ENCODE measurements at places on chromosomes 12 and 14. TPM values are rescaled to one million over a fixed set of nuclear protein-coding genes. Genes with fewer than 3 reads are reported as not detected.

DAAM1 gene
- 46.7 TPM for total RNA-seq

GRCh38 chr12:53267306-53267998, 647 bp upstream of the ESPL1 start:
- DNase-seq = no peak

DNA sequence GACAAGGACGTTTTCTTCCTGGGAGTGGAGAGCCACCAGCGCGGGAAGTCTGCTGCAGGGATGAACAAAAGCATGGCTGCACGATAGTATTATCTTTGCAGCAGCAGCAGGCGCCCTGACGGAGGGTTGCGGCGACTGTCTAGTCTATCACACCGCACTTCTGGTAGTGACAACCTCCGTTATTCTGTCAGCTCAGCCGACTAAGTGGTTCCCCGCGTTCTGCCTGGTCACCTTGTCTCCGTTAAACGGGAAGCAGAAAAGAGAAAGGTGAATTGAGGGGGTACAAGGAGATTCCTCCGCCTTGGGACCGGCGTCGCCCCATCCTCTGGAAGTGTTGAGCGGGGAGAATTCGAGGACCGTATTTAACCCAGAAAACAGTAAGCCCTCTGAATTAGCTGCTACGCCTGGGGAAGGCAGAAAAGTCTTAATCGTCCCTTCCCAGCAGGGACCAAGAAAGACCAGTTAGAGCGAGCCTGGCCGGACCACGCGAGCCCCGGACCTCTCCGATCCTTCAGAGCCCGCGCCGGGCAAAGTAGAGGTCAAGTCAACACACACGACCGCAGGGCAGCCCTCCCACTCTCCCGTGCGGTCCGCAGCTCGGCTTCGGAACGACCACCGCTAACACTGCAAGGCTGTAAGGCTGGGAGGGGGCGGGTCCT, 536 bp upstream of the DAAM1 start:
- peak; percentile 52 for DNase-seq

- DNase-seq = no peak
Observed at GRCh38 chr14:63737582-63738006, 9.7 kb upstream of the SGPP1 start.

DNA sequence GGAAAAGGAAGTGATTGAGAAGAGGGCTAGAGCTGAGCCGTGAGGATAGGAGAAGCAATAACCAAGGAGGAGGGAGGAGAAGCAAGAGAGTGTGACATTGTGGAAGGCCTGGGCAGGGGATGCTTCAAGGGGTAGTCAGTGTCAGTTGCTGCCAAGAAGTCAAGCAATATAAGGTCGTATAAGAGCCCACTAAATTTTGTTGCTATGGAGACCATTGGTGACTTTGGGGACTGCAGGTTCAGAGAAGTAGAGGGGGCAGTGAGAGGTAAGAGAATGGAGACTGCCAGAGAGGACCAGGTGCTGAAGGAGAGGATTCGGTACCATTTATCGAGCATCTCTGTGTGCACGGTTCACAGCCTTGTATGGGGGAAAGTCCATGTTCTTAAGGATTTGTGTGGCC, 3.1 kb upstream of the ATXN3 start:
- DNase-seq = no peak

DNA sequence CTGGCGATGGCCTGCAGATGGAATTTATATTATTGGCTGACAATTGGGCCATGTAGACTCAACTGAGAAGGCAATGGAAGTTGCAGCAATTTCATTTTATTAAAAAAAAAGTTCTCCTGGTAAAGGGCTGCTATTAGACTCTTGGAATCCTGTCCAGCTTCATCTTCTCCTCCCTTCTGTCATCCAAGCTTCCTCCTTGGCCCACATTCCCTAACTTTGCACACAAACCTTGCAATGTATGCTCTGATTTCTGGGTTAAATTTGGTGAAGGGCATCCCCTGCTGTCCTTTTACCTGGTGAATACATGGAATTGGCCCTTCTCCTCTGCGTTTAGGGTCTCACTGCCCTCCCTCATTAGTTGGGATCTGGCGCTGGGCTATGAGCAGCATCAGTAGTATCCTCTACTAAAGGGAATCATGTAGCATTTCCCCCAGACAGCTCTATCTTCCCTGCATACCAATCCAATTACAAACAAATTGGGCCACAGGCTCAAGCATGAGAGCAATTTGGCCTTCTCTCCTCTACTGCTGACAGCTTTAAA, 336.9 kb downstream of the BMP4 start:
- DNase-seq = no peak

DNA sequence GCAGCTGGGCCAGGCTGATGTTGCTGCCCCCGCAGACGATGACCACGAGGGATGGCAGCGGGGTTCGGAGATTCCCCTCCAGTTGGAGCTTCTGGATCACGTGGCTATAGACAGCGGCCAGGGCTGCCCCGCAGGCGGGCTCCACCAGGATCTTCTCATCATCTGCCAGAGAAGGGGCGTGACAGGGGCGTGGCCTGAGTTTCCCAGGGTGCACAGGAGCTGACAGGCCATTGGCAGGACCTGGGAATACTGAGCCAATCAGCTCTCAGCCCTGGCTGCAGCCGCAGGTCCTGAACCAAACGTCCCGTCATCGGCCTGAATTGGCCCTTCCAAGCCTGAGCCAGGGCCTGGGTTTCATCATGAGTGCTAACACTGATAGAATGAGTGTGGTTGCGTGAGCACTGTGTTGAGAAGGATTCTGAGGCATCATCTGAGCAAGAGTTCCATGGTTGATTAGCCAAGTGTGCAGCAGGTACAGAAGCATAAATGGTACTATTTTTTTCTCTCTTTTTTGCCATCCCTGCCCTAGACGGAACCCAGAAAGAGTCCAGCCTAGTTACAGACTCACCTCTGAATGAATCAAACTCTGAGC, 10.6 kb downstream of the SDS start:
- DNase-seq = no peak

DNA sequence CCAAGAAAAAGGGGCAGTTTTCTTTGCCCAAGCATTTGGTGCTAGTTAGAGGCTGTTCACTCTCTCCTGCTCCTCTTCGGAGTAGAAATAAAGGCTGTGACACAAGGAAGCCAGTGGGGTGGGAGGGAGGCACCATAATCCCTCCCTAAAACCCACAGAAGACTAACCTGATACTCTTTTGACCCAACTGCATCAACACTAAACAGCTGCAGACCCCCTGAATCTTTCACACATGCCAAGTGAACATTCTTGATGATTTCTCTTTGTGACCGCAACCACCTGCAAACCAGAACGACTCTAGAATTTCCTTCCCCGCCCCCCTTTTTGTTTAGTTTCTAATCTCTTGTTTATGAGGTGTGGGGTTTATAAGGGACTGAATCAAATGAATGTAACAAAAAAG, 175.8 kb upstream of the BCL2L14 start:
- no peak for DNase-seq

DNA sequence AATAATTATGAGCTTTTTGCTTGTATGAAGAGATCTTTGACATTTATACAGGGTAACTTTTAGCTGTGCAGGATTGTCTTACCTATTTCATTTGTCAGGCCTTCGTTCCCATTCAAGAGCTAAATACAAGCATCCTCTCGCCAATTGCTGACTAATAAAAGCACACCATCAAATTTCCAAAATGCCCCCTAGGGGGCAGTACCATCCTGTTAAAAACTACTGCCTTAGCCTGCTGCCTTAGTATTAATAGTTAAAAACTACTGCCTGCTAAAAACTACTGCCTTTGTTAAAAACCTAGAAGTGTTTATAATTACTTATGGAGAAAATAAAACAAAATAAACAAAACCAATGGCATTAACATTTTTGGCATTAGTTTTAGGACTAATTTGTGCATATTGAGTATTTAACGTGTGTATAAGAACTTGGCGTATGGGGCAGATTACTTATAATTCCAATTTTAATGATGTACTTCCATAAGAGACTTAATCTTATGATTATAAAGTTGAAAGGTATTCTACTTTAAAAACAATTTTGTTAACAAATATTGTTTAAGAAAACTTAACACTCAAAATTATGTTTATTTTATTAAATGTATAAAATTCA, 3.0 kb upstream of the IFI27L2 start:
- no peak for DNase-seq

DNA sequence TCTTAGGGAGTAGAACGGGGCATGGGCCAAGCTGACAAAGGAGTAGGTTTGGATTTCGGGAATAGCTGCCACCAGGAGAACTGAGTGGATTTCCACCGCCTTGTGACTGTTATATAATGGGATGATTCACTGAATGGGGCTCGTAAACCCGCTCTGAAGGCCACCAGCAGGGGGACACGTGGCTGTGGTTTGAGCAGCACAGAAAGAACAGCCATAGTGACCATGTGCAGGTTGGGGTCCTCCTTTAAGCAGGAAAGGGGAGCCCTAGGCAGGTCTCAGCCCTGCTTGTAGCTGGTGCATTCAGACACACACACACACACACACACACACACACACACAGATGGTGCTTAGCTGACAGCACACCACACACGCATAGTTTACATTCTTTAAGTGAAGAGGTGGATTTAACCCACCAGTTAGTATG, 8.6 kb upstream of the ASB2 start:
- DNase-seq = peak; percentile 27

Measured in lower lobe of right lung (tissue), 2 donors.